ENCODE measurements at places on chromosomes 12 and 14. TPM values are rescaled to one million over a fixed set of nuclear protein-coding genes. Genes with fewer than 3 reads are reported as not detected.

The BCL11B gene
- total RNA-seq: 0.88 TPM

The PRKD1 gene
- 19.4 TPM for total RNA-seq

The IL31 gene
- total RNA-seq: not detected

The MYO1H gene
- total RNA-seq: not detected

The SERPINA3 gene
- 4.9 TPM for total RNA-seq

The POLE2 gene
- 1.1 TPM for total RNA-seq

The ESPL1 gene
- 2.4 TPM for total RNA-seq

The GPX2 gene
- not detected for total RNA-seq

The TOMM20L gene
- not detected for total RNA-seq

The DAO gene
- total RNA-seq: not detected

The KRT72 gene
- total RNA-seq: not detected

The JAG2 gene
- total RNA-seq: 16.2 TPM

The ASPG gene
- not detected for total RNA-seq

The SELPLG gene
- total RNA-seq: 14.3 TPM

The OTUB2 gene
- total RNA-seq: 0.22 TPM

The SERPINA10 gene
- total RNA-seq: not detected

The PRIMA1 gene
- total RNA-seq: 0.51 TPM

The SLC38A1 gene
- total RNA-seq: 8.6 TPM

The CYP27B1 gene
- total RNA-seq: not detected

The SPX gene
- 3.6 TPM for total RNA-seq

The ZC2HC1C gene
- 0.51 TPM for total RNA-seq

The CLEC2A gene
- total RNA-seq: not detected

The SCNN1A gene
- 3.4 TPM for total RNA-seq

The LRRC10 gene
- total RNA-seq: not detected

The AICDA gene
- not detected for total RNA-seq

The INHBE gene
- total RNA-seq: not detected

The RNF212B gene
- total RNA-seq: not detected

The PLCZ1 gene
- not detected for total RNA-seq

The STXBP6 gene
- 5.4 TPM for total RNA-seq

The ALG10 gene
- 8.6 TPM for total RNA-seq

The FOXM1 gene
- not detected for total RNA-seq

The LIN7A gene
- total RNA-seq: 12.1 TPM

The SMOC1 gene
- total RNA-seq: 7.7 TPM

The ACSM4 gene
- total RNA-seq: not detected

The RAD9B gene
- 1.9 TPM for total RNA-seq

The SFSWAP gene
- total RNA-seq: 50.5 TPM

The OR6C2 gene
- not detected for total RNA-seq

The HOXC12 gene
- 1.8 TPM for total RNA-seq

The RBP5 gene
- total RNA-seq: not detected

Data from subcutaneous adipose tissue (tissue), 4 donors.